CD8-positive, alpha-beta T cell (primary cell): ENCODE measurements at places on chromosomes 6 and 20. TPM values are rescaled to one million over a fixed set of nuclear protein-coding genes. Genes with fewer than 3 reads are reported as not detected.

RARS2 gene
- 20.4 TPM for total RNA-seq

MCCD1 gene
- total RNA-seq: not detected

SLC2A10 gene
- total RNA-seq: not detected

EPPIN gene
- total RNA-seq: not detected

DPPA5 gene
- total RNA-seq: not detected

KIF13A gene
- total RNA-seq: 0.33 TPM

GID8 gene
- 48.8 TPM for total RNA-seq

VSX1 gene
- not detected for total RNA-seq

SLC4A11 gene
- total RNA-seq: 0.78 TPM

NKX2-2 gene
- not detected for total RNA-seq

RFX6 gene
- not detected for total RNA-seq

KCNQ2 gene
- total RNA-seq: not detected

NKAIN2 gene
- not detected for total RNA-seq

DNA sequence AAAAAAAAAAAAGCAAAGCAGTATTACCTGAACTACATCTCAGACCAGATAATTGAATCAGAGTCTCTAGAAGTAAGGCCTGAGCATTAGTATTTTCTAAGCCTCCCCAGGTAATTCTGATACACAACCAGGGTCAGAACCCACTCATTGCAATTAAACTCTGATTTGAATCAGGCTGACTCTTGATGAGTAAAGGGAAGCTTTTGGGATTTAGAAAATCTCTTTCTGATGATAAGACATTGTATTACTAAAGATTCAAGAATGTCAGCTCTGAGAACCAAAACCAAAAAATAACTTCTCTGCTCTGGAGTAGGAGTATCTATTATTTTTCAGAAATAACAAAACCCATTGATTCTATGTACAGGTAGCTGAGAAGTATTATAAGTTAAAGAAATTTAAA lies 100.1 kb upstream of the COL21A1 start:
- no peak for DNase-seq

DNA sequence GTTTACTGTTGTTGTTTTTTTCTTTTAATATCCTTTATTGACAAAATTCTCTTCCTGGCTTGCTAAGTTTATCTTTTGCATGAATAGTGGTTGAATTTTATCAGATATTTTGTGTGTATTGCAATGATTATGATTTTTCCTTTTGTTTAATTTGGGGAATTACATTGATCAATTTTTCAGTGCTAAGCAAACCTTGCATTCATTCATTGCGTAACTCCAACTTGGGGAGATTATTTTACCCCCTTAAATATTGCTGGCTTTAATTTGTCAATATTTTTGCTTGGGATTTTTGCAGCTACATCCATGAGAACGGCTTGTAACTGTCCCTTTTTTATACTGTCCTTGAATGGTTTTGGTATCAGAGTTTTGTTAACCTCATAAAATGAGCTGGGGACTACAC lies 63.4 kb downstream of the SERAC1 start:
- no peak for DNase-seq

- no peak for DNase-seq
These were observed 139.9 kb downstream of the MOXD1 start for GRCh38 chr6:132261354-132261753.

- no peak for DNase-seq
These were observed 81.4 kb downstream of the NRSN1 start for GRCh38 chr6:24207413-24207812.

DNA sequence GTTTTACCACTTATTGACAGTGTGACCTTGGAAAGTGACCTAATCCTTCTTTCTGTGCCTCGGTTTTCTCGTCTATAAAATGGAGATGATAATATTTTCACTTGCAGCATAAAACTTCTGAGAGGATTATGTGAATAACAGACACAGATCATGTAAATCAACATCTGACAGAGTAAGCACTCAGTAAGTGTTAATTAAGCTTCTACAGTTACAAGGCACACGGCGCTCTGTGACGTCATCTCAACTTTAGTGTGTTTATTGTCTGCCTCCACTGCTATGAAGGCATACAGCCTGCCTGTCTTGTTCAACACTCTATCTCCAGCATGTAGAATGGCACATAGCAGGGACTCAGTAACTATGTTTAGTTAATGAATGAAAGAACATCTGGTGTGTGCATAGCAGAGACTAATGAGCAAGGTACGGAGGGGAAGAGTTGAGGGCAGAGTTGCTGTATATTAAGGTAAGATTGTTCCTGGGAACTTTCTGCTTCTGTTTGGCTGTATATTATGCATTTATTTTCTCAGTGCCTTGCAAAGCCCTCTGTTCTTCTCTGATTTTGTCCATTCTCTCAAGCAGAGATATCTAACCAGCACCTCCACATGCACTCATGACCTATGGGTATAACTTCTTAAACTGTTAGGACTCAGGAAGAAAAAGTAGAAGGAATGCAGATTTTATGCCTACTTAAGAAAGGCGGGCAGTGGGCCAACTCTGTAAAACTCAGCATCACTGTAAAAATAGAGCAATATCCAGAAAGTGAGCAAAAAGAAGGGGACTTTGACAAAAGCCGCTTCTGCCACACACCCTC lies 66.4 kb upstream of the STMND1 start:
- no peak for DNase-seq

- peak; percentile 62 for DNase-seq
These were observed 49.3 kb downstream of the PRR18 start for GRCh38 chr6:166258854-166259276.

DNA sequence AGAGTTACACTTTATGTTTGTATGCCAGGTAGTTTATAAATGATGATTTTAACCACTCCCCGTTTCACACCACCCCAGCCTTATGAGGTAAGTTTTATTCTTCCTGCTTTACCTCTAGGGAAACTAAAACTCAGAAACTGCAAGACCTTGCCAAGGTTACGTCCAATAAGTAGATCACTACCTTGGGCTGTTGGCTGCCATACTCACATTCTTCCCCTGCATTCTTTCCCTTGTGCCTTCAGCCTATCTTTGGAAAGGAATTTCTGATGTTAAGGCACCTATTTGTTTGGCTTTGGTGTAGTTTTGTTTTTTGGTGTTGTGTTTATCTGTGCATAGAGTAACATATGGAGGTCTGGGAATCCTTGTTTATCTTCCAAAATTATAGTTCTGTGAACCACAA lies 122.1 kb downstream of the UST start:
- DNase-seq: no peak

- no peak for DNase-seq
These were observed 13.2 kb downstream of the AAR2 start for GRCh38 chr20:36249450-36249849.

GRCh38 chr6:163941624-163941976 lies 527.1 kb downstream of the QKI start:
- DNase-seq: no peak

GRCh38 chr20:37526238-37526838 lies 1.3 kb downstream of the BLCAP start:
- no peak for DNase-seq

DNA sequence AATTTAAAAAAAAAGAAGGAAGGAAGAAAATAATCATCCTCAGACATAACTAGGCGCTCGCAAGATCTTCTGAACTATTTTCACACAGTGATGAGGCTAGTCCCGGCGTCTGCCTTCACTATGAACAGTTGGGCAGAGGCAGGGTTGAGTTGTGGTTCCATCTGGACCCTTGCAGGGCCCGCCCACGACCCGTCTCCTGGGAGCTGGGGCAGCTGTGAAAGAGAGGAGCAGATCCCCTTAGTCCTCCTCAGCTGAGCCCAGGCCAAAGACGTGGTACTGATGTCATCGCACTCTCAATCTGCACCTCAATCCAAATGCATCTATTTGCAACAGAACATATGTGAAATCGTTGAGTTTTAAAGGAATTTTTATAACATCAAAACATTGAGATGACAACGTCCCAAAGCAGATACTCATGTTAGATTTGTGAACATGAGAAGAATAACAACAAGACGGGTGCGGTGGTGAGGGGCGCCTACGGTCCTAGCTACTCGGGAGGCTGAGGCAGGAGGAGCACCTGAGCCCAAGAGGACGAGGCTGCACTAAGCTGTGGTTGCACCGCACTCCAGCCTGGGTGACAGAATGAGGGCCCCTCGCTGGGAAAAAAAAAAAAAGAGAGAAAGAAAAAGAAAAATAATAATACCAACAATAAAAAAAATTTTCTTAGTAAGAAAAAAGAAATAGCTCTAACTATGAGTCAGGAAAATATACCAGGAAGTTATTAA lies 15.3 kb downstream of the TCFL5 start:
- no peak for DNase-seq

- no peak for DNase-seq
These were observed 70.7 kb upstream of the NOTCH4 start for GRCh38 chr6:32294566-32294965.

- no peak for DNase-seq
These were observed 731 bp downstream of the MAK start for GRCh38 chr6:10837622-10837994.

DNA sequence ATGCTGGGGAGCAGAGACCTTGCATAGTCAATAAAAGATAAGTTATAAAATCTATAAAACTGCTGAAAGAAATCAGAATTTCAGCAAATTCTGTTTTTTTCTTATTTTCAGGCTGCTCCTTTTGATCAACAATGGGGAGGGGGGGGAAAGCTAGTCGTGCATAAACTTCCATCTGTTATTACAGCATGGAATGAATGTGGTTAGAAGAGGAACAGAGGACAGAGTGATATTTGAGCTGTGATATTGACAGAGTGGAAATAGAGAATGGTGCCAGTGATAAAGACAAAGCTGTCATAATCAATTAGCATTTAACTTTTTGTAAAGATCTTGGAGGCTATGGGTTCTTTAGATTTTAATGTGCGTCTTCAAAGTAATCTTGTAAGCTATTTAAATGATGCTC lies 43.4 kb upstream of the QKI start:
- no peak for DNase-seq

GRCh38 chr20:5718896-5719595 lies 31.2 kb upstream of the SHLD1 start:
- DNase-seq: no peak

GRCh38 chr20:49999329-49999728 lies 16.5 kb downstream of the SNAI1 start:
- DNase-seq: no peak

DNA sequence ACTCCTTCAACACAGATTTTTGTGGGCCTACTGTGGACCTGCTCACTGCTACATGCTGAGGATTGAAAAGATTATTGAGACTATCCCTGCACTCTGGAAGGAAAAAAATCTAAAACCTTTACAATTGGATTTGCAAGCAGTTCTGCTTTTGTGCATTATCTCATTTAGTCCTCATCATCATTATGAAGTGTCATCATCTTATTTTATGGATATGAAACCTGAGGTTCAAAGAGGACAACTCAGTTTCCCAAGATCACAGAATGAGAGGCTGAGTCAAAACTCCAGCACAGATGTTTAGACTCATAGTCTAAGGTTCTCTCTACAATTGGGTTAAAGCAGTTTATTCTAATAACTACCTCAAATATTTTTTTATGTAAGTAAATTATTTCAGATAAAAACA lies 160.2 kb upstream of the MARCKS start:
- no peak for DNase-seq

GRCh38 chr6:31171931-31172905 lies 1.7 kb upstream of the POU5F1 start:
- no peak for DNase-seq
